Fibroblast of lung (primary cell): ENCODE measurements at places on chromosomes 11 and 22.

DNA sequence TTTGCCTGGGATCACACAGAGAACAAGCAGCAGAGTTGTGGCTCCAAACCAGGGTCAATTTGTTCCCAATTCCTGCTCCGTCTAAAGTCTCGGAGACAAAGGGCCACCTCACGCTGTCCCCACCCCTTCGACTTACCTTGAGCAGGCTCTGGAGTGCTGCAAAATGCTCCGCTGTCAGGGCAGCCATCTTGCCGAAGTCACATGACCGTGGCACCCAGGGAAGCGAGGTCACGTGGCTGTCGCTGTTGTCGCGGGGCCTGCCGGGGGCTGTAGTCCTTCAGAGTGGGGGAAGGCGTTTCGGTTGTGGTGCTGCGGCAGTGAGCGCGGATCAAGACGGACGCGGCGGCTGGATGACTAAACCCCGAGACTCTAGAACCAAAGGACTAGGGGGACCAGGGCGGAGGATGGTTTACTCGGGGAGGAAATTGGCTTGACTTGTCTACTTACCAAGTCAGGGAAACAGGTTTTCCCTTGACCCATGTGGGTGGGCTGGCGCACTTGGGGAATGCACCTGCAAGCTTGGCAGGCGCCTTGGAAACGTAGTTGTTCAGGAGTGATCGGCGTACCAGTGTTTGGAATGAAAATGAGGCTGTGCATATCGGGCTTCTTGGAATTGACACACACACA is at the start of gene COMMD9:
COMMD9 (minus strand) TSS at position 199 of the 627 bp plus-strand sequence; CDS start at position 187, 12 bp downstream.
- peak; percentile 93 for DNase-seq

DNA sequence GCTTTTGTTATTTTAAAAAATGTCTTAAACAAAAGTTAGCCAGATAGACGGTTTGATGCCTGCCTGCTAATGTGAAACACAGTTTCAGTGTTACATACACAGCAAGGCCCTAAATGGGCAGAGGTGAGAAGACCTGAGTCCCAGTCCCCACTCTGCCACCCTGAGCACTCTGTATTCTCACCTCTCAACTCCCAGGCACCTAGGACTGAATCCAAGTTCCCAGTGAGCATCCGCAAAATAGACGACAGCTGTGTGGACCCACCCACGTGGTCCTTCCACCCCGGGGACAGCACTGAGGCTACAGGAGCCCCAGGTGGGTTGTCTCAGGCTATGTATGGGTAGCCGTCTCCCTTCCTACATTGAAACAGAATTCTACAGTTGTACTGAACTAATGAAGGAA is 111.5 kb downstream of the RPL27A start:
- no peak for DNase-seq

- no peak for DNase-seq
Measured at GRCh38 chr11:75535071-75535470, 9.3 kb upstream of the GDPD5 start.

GRCh38 chr11:46127150-46127638 is 5.9 kb upstream of the PHF21A start:
- DNase-seq: peak; percentile 80

GRCh38 chr11:64998141-64998540 is 1.4 kb upstream of the BATF2 start:
- no peak for DNase-seq

GRCh38 chr11:65128182-65129145 is 5.9 kb downstream of the SYVN1 start:
- DNase-seq: no peak

DNA sequence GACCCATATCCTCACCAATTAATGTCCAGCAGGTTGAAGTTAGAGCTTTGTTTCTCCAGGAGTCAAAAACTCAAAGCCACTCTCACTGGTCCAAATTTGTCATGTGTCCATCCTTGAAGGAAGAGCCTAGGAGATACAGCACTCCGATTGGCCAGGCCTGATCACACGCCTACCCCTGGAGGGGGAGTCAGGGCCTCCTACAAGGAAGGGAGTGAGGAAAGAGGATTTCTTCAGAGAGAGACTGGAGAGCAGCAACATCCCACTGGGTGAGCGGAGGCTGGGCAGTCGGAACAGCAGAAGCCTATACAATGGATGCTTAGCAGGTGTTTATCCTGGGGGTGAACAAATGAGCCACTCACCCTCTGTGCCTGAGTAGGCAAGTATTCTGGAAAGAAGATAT is 113.9 kb downstream of the TRIM29 start:
- DNase-seq: no peak

DNA sequence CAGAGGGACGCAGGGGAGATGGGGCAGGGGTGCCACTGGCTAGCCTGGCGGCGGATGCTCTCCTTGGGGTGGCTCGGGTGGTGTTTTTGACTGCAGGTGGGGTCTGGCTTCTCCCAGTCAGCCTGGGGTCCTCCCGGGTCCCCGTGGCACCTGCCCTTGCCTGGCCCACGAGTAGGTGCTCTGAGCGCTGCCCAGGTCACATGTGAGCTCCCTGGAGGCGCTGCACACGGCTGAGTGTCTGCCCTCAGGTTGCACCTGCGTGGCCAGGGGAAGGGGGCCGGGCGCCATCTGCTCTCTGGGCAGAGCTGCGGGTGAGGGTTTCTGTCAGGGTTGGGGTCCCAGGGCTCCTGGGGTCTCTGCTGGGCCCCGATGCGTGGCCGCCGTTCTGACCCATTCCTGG is 5.2 kb downstream of the TSPAN4 start:
- DNase-seq: no peak

GRCh38 chr11:11822946-11823345 is 18.8 kb upstream of the USP47 start:
- DNase-seq: no peak

DNA sequence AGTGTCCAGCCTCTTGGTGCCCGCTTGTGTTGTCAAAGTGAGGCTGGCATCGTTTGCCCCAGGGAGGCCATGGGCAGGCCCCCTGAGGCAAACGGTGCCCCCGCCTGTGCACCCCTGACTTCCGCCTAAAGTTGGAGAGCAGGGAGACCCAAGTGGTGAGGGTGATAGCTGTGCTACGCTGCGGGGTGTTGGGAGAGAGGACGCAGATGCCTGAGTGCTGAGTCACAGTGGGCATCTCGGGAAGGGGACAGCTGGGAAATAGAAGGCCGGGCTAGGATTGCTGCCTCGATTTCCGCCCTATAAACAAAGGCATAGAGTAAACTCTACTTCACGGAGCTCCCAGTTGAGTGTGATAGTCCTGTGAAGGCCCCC is 5.8 kb downstream of the GRIK4 start:
- DNase-seq: peak; percentile 39

GRCh38 chr11:46308631-46309419 is 31.4 kb downstream of the CREB3L1 start:
- DNase-seq: peak; percentile 55

- no peak for DNase-seq
Measured at GRCh38 chr22:47053013-47053725, 290.7 kb downstream of the TBC1D22A start.

DNA sequence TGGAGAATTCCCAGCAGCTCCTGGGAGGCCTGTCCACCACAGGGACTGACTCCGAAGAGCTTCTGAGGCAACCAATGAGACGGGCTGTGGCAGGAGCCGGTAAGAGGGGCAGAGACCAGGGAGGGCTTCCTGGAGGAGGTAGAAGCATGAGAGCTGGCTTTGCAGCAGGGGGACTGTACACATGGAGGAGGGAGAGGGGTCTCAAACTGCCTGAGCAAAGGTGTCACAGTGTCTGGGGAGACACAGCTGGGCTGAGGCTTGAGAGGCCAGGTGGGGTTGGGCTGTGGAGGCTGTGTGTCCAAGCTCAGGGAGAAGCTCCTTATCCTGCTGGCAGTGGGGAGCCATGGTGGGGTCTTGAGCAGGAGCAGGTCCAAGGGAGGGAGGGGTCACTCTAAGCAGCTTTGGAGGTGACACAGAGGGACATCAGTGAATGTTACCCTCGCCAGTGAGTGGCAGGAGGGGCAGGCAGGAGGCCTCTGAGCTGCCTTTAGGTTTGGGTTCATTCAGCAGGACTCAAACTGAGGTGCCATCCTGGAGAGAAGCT is 4.6 kb upstream of the RHOD start:
- no peak for DNase-seq

DNA sequence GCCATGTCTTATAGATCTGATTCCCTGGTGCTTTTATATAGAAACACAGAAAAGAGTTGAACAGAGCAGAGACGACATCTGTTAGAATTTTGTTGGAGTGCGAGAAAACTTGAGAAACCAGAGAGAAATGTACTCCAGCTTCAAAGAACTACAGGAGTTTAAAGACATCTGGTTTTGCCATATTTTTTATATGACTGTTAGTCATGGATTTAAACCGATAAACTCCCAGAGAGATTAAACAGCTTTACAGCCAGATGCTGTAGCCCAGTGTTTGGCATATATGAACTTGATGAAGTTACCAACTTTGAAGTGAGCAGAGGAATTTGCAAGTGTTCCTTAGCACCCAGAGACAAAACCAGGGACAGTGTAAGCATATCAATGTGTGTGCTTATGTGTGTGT is 1083.1 kb downstream of the LRRC4C start:
- no peak for DNase-seq

GRCh38 chr11:99513368-99513767 is 492.6 kb downstream of the CNTN5 start:
- DNase-seq: no peak

DNA sequence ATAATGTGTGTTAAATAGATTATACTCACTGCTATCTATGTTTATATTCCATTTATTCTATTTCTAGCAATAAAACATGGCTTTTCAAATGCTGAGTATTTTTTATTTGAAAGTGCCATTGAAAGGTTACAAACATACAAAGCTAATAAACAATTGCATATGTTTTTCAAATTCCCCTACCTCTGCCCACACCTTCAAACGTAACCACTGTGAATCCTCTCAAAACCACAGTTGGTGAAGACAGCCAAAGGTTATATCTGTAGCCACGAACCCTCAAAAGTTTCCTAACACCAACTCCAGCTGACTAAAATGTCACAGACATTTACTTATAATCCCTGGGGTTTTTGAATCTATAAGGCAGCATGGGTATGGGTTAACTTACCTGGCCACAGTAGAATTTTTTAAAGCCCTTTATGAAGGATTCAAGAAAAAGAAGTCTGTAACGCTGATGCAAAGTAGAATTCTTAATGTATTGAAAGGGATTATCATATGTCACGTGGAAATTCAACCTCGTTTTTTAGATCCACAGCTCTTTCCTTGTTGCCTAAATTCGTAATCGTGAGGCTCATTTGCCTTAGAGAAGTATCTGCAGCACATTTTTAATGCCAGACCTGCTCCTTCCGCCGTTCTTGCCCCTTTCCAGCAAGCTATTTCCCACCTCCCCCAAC is 122.5 kb upstream of the ZC3H12C start:
- DNase-seq: no peak

GRCh38 chr11:58289266-58289665 is 21.2 kb upstream of the OR10W1 start:
- peak; percentile 2 for DNase-seq

DNA sequence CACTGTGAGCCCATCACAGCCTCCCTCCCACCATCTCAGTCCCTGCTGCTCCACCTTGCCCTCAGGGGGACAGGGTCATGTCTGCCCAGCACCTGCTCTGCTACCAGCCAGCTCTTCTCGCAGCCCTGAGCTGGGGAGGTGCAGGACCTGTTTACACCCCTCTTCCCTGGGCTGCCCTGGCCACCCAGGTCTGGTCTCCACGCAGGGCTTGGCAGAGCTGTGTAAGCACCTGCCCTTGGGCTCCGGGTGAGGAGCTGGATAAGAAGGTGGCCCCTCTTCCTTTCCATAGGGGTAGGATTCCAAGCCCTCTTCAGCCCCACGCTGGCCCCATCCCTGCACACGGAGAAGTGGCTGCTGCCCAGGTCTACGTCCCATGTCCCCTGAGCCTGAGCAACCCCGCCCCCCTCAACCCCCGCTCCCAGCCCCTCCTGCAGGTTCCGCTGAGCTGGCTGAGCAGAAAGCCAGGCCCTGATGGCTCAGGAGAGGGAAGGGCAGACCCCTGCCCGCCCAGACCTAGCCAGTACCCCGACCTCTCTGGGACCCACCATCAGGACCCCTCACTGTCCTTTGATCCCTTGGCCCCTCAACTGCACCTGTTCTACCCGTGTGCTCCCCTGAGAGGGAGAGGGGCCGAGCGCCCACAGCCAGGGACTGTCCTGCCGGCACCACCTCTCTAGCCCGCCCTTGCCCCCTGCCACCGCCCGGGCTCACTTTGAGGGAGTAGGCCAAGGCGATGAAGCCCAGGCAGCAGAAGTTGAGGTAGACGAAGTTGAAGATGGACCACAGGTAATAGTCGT is 3.2 kb downstream of the IFITM10 start:
- no peak for DNase-seq

DNA sequence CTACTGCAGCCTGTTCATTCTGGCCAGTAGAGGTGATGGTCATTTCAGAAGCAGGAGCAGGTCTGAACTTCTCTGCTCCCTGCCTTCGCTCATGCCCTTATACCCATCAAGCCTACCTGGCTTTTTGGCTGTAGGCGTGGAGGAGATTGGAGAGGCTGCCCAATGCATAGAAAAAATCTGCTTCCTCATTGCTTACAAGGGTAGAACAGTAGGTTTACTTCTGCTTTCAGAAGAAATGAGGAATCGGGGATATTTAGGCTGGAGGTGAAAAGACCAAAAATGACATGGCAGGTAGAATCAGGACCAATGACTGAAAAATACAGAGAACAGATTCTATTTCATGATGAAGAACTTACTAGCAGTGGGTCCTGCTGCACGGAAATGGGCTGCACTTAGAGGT is 72.9 kb upstream of the YWHAH start:
- no peak for DNase-seq

- peak; percentile 66 for DNase-seq
Measured at GRCh38 chr11:129375751-129376657, at the start of gene BARX2. BARX2 (plus strand) TSS chr11:129375848; CDS start chr11:129376036, 188 bp downstream.

DNA sequence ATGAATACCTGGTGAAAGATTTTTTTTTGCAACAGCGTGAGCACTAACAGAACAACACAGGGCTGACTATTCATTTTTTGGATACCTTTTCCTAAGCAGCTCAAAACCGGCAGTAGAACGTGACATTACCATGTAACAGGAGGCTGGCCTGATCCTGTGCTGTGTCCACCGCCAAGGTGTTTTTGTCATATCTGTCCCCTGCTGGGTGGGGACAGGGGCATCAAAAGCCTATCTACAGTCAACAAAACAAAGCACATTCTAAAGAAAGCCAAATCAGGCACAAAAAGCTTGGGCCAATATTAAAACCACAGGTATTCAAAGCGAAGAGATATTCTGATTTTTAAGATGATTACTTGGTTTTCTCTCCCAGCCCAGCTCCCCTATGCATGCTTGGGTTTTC is 151.2 kb downstream of the LRRC4C start:
- no peak for DNase-seq

- DNase-seq: peak; percentile 92
Measured at GRCh38 chr11:66119348-66120133, 49.5 kb downstream of the PACS1 start.

DNA sequence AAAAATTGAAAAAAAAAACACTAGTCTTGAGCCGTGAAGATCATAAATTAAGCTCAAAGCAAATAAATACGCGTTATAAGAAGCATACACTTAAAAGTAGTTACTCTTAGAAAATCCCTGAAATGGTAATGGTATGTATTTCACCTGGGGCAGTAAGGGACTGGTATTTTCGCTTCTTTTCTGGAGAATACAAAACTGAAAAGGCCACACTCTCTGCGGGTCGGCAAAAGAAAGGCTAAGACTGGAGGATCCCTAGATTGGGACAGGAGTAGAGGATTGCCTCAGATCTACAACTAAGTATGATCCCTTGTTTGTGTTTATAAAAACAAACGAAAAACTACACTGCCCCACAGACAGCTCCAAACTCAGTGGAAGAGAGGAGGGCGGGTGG is 617 bp downstream of the TSG101 start:
- DNase-seq: no peak
